ENCODE measurements at places on chromosomes 12 and 14.

DNA sequence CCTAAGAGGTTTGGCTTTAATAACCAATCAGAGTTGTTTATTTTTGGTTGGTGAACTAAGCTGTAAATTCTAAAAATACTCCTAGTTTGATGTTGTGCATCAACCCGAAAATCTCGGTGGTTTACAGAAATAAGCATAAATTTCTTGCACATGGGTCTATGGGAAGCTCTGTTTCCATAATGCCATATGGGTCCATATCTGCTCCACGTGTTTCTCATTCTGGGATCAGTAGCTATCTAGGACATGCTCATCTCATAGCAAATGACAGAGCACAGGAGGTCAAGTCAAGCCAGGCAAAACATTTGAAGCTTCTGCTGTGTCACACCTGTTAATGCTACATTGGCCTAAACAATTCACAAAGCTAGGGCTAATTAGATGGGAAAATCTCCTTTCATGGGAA lies 23.1 kb downstream of the NUP37 start:
- DNase-seq = no peak

GRCh38 chr14:83021323-83021722 lies 1487.7 kb upstream of the SEL1L start:
- no peak for DNase-seq

GRCh38 chr12:63228853-63229252 lies 77.9 kb upstream of the AVPR1A start:
- no peak for DNase-seq

DNA sequence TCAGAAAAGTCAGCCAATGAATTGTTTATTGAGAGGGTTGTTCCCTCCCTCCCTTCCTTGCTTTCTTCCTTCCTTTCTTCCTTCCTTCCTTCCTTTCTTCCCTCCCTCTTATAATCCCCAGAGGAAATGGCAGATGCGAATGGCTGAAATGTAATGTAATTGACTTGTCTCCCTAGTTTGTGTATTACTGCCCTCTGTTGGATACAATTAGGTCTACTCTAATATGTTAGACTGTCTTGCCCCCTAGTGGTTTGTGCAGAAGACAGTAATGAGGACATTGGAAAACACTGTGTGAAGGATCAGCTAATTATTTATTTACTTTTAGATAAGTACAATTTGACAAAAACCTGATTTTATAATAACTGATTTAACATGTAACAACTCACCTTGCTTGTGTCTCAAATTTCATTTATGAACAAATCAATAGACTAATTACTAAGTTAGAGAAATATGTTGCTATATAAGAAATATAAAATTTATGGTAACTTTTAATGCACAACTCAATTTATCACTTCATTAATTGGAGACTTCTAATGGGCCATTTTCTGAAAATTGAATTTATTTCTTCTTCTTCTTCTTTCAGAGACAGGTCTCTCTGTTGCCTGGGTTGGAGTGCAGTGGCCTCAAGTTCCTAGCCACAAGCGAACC lies 229.8 kb upstream of the LRIG3 start:
- DNase-seq = no peak

DNA sequence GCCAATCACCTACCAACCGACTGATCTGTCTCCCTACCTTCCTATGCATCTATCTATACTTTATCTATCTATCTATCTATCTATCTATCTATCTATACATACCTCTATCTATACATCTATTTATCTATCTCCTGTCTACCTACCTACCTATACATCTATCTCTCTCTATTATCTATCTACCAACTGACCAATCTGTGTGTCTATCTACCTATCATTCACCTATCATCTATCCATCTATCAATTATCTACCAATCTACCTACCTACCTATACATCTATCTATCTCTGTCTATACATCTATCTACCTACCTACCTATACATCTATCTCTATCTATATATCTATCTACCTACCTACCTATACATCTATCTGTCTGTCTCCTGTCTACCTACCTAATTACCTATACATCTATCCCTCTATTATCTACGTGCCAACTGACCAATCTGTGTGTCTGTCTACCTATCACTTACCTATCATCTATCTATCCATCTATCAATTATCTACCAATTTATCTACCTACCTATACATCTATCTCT lies 3.5 kb downstream of the DNAH10 start:
- DNase-seq = no peak
